Hypothalamus (tissue), 51 donors: ENCODE measurements at places on chromosomes 13 and 19.

- DNase-seq = no peak
Measured at GRCh38 chr13:73962284-73962683, 171.9 kb downstream of the KLF12 start.

GRCh38 chr13:33127009-33127551 lies 110.9 kb downstream of the KL start:
- DNase-seq = no peak

DNA sequence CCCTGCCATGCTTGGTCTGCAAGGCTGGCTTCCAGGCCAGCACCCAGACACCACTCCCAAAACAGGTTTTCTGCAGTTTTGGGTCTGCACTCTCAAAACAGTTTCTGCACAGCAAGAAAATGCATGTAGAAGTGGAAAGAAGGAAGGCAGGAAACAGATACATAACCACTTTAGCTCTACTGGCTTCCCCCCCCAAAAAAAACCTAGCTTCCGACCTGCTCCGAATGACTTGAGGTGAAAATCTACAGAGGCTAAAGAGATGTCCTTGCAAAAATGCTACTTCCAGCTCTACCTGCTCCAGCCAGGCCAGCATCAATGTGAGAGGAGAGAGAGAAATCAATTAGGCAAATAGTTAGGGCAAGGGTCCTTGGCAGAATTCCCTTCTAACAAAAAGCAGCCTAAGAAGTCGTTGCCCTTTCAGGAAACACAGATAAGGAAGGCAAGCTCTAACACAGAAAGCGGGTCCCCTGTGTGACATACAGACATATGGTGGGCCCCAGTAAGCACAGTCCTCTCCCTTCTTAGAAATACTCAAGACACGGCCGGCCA lies 3.4 kb downstream of the C19orf12 start:
- DNase-seq = no peak

DNA sequence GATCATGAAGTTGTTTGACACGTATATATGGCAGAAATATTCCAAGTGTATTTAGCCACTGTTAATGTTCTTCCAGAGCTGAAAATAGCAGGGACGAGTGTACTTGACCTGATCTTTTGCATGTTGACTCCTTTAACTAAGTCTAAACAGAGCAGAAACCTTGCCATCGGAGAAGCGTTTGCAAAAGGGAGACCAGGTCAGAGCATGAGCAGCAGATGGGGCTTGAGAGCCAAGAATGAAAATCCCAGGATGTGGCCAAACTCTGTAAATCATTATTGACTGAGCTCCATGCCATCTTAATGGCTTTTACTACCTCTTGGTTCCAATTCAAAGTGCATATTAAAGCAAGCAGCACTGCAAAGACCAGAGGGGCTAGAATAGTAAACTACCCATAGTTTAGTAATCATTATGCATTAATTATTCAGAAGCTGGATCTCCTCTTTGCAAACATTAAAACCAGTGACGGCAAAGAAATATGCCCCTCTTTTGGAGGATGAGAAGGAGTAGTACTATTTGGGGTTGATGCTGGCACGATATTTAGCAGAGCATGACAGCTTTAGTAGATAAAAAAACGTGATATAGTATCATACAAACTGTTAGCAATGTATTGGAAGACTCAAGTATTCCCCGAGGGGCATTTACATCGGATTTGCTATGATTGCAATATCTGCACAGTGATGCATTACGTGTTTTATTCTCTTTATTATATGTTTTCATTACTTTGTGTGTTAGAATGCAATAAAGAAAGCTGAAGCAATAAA lies 55.7 kb downstream of the FAM216B start:
- no peak for DNase-seq

DNA sequence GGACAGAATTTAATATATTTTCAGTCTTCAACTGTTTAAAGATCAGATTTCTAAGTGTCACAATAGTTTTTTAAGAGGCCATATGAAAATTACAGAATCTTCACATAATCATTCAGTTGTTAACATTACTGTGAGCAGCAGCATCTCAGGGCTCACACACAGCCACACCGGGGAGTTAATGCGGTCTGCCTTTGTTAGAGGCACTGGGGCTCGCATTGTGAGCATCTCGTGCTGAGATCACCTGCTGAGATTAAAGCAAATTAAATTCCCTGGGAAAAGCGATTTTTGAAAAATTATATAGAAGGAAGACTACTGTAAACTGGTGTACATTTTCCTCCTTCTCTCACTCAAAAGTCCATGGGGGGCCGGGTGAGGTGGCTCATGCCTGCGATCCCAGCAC lies 16.6 kb downstream of the GPR12 start:
- DNase-seq = no peak
